Breast epithelium (tissue), 4 donors: ENCODE measurements at places on chromosomes 3 and 15. TPM values are rescaled to one million over a fixed set of nuclear protein-coding genes. Genes with fewer than 3 reads are reported as not detected.
A peak's percentile ranks its signal among the peaks of the same experiment; 100 is the strongest.

SH2D7 gene
- not detected for total RNA-seq

ILDR1 gene
- not detected for total RNA-seq

FBXL22 gene
- total RNA-seq = 0.64 TPM

KCNMB2 gene
- total RNA-seq = 0.59 TPM

DNA sequence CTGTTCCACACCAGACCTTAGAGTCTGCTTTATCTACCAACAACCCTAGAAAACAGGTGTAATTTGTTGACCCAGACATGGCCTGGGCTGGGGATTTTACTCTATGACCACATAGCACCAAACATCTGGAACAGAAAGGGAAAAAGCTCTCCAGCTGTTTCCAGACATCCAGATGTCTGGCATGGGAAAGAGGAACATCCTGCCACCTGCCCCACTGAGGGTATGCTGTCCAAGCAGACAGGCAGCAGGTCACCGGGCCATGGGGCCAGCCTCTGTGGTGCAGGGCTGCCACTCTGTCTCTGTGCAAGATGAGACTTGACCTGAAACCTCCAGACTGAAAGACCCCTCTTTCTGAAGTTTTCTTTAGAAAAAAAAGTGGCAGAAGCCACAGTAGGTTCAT is 359.3 kb upstream of the ICE2 start:
- H3K27ac ChIP-seq = no peak overlapping the region
- H3K36me3 ChIP-seq = no peaks in the 10 kb centered on the region
- no peak overlapping the region for H3K4me3 ChIP-seq
- H3K27me3 ChIP-seq = no peaks in the 10 kb centered on the region
- no peak for DNase-seq
- H3K4me1 ChIP-seq = no peaks in the 10 kb centered on the region

DNA sequence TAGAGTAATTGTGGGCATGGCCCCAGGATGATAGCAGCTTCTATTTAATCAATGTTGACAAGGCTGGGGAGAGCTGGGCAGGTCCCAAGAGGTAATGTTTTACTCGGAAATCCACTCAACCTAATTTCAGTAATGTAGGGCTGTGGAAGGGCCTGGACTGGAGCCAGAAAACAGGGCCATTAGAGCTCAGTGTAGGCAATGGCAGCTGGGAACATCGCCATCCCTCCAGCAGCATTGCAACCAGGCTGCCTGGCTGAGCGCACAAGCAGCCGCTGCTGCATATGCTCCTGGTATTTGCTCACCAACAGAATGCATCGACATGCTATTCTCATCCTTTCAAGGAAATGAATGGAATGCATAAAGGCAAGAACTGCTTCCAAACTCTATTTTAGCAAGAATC is 90.0 kb downstream of the GAP43 start:
- H3K27ac ChIP-seq = no peak overlapping the region
- H3K36me3 ChIP-seq = no peaks in the 10 kb centered on the region
- DNase-seq = no peak
- no peaks in the 10 kb centered on the region for H3K4me1 ChIP-seq
- no peaks in the 10 kb centered on the region for H3K27me3 ChIP-seq
- H3K4me3 ChIP-seq = no peak overlapping the region

DNA sequence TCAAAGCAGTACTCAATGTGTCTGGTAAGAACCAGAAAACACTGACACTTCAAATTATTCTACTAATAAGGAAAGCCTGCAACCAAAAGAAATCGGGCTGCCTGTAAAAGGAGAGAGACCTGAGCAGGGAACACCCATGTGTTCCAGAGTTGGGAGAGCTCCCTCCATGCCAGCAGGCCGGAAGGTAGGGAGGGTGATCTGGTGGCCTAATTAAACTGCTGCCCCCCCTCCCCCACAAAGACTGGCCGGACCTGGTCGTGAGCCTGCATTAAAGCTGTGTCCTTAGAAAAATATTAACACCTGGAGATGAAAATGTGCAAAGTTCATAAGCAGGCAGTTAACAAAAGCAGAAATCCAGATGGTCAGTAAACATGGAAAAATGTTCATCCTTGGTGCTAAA is 170.6 kb upstream of the BHLHE40 start:
- no peaks in the 10 kb centered on the region for H3K4me1 ChIP-seq
- H3K36me3 ChIP-seq = no peaks in the 10 kb centered on the region
- H3K4me3 ChIP-seq = no peak overlapping the region
- no peak overlapping the region for H3K27ac ChIP-seq

DNA sequence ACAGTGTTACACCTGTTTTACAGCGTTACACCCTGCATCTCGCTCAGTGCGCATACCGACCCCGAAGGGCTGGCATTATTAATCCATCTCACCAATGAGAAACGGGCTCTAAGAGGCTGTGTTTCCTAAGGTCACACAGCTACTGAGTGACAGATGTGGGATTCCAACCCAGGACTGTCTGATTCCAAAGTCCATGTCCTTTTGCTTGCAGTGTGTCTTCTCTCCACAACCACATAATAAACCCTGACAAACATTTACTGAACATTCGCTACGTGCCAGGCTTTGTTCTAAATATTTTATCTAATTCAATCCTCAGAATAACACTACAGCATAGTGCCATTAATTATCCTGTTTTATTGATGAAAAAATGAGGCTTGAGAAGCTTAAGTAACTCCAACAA is 79.1 kb downstream of the RAB11A start:
- H3K4me3 ChIP-seq = no peak overlapping the region
- H3K36me3 ChIP-seq = no peaks in the 10 kb centered on the region
- H3K27me3 ChIP-seq = no peaks in the 10 kb centered on the region
- H3K4me1 ChIP-seq = no peaks in the 10 kb centered on the region
- H3K27ac ChIP-seq = no peak overlapping the region
- DNase-seq = no peak

- DNase-seq = no peak
- no peaks in the 10 kb centered on the region for H3K36me3 ChIP-seq
- H3K27me3 ChIP-seq = no peaks in the 10 kb centered on the region
- no peaks in the 10 kb centered on the region for H3K4me1 ChIP-seq
- H3K4me3 ChIP-seq = no peak overlapping the region
These were observed 29.4 kb upstream of the ATP8B4 start for GRCh38 chr15:50148362-50148963.

DNA sequence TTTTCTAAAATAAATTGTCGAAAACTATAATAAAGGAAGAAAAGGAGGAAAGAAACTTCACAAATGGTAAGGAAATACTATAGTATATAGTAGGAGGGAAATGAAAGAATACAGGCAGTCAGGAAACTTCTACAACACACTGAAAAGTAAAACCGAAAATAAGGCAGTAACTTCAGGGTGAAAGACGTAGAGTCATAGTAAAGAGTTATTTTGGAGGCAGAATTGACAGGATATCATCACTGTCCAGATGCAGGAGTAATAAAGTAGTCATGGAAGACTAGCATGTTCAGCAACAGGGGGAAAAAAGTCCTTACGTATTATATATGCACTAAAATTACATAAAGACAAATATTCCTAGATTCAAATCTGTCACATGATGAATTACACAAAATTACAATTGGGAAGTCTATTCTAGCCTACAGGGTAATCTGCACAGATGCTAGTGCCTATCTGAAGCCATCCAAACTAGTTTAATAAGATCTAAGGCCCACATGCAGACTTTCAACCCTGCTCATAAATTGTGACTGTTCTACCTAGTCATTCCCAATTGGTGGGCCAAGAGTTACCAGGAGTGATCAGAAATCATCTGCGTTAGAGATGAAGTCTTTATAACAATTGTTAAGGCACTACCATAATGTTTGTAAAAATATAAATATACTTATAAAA is 14.0 kb downstream of the VPS13C start:
- H3K27me3 ChIP-seq = no peaks in the 10 kb centered on the region
- no peak overlapping the region for H3K27ac ChIP-seq
- DNase-seq = no peak

DNA sequence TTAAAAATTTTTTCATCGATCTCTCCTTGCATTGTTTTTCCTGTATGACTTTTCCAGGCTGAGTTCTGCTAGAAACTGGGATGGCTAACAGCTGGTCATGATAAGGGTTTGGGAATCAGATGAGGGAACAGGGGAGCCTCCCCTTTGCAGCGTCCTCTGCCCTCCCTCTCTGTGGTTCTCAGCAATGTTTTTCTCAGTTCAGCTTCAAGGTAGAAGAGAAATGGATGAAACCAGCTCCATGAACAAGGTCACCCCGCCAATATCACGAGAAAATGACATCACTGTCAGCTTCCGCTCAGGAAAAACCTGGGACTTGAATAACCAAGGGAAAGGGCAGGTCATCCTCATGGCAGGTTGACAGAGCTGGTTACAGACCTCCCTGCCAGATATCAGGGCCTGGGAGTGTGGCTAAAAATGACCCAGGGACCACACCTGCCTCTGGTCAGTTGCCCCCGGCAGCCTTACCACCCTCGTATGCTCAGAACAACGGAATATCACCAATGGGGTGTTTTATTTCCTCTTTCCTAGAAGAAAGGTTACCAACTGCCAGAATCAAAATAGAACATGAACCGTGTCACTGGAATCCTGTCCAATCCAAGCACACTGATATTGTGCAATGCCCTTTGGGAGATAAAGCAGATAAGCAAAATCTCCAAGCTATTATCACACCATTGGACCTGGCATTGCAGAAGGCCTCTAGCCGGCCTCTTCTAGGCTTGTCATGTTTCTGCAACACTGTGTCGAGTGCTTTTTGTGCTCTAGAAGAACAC is 26.1 kb downstream of the LSM3 start:
- H3K27me3 ChIP-seq = no peaks in the 10 kb centered on the region
- peak overlapping the region; percentile 76 for H3K27ac ChIP-seq
- no peaks in the 10 kb centered on the region for H3K36me3 ChIP-seq
- no peak overlapping the region for H3K4me3 ChIP-seq
- peaks cover 15% of the 10 kb centered on the region for H3K4me1 ChIP-seq
